A549 treated with CORT108297 at 1 μM for 4 hours (cell line): ENCODE measurements at places on chromosomes 5 and 9. TPM values are rescaled to one million over a fixed set of nuclear protein-coding genes. Genes with fewer than 3 reads are reported as not detected.

Gene CER1
- not detected in 5 replicates for total RNA-seq

Gene SPINK13
- 0.10 TPM in 1 of 5 replicates, not detected in the others for total RNA-seq

Gene CAMK4
- total RNA-seq: 0.06 to 0.11 TPM (median 0.10 TPM) in 4 of 5 replicates, not detected in the other

Gene IARS1
- total RNA-seq: 95.6 to 126 TPM (median 99.9 TPM) in 5 replicates

Gene FIBCD1
- 6.5 to 15.1 TPM (median 12.4 TPM) in 5 replicates for total RNA-seq

Gene IL4
- not detected in 5 replicates for total RNA-seq

Gene FBP1
- total RNA-seq: 0.24 TPM in 1 of 5 replicates, not detected in the others

Gene ZNF883
- total RNA-seq: 0.70 to 0.91 TPM (median 0.75 TPM) in 5 replicates

Gene KLHL9
- total RNA-seq: 14.5 to 19.6 TPM (median 17.5 TPM) in 5 replicates

Gene SAXO1
- total RNA-seq: not detected in 5 replicates

Gene ADAMTS12
- total RNA-seq: 6.1 to 9.2 TPM (median 7.2 TPM) in 5 replicates

Gene PRDM9
- not detected in 5 replicates for total RNA-seq

Gene IRGM
- 0.07 to 0.16 TPM (median 0.09 TPM) in 4 of 5 replicates, not detected in the other for total RNA-seq

Gene IFNA21
- not detected in 5 replicates for total RNA-seq

Gene HAPLN1
- not detected in 5 replicates for total RNA-seq

Gene NR3C1
- 35.1 to 45.2 TPM (median 40.8 TPM) in 5 replicates for total RNA-seq

Gene FRRS1L
- 0.13 to 0.81 TPM (median 0.22 TPM) in 5 replicates for total RNA-seq
